Stimulated activated CD4-positive, alpha-beta T cell treated with anti-CD3 and anti-CD28 coated beads, Interleukin-4, amount 100 ng/mL, for 24 hours (primary cell): ENCODE measurements at places on chromosomes 5 and 9.

DNA sequence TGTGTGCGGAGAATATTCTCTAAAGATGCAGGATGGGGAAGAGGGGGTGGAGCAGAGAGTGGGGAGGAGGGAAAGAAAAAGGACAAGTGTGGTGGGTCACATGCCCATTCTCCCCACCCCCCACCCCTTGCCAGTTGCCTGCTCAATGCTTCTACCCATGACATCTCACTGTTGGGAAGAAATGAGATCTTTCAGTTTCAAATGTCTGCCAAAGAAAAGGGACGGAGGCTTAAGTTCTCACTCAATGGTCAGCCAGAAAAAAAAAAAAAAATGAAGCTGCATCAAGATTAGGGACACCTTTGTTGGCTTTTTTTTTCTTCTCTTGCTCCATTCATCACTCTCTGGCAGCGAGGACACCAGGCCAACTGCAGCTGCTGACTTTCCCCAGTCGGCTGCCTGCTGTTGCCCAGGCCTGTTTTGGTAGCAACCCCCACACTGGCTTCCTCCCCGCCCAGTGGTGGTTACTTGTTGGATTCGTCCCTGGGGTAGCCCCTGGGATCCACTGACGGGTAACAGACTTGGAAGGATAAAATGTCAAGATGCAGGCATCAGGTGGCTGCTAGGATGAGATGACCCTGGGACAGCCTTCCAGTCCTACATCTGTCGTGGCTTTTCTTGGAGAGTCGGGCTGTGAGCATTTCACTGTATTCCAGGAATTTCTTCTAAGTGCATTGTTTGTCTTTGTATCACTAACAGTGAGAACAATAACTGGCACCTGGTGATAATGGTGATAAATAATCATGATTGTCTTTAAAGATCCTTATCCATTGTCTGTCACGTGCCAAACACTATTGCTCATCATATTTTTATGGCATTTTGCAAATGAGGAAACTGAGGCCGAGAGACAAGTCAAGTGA lies 9.1 kb downstream of the WWC1 start:
- no peak for DNase-seq

DNA sequence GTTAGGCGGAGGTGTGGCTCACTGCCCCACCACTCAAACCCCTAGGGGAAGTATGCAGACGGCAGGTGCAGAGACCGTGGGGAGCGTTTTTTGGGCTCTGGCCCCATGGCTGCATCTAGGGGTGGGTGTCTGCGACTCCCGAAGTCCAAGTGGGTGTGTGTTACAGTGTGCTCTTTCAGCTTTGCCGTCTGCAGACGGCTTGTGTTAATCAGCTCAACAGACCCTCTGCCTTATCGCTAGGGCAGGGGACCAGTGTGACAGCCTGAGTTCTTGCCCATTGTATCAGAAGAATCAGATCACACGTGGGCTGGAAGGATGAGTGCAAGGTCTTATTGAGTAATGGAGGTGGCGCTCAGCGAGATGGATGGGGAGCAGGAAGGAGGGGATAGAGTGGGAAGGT lies 162.8 kb downstream of the ENC1 start:
- DNase-seq: no peak

- DNase-seq: no peak
These were observed 6.3 kb upstream of the HAPLN1 start for GRCh38 chr5:83726912-83727311.

- DNase-seq: no peak
These were observed 8.8 kb downstream of the TMEM171 start for GRCh38 chr5:73129143-73129542.

GRCh38 chr9:110635589-110635988 lies 33.0 kb upstream of the MUSK start:
- DNase-seq: no peak

- DNase-seq: no peak
These were observed 691.1 kb upstream of the FTMT start for GRCh38 chr5:121160591-121160990.

GRCh38 chr9:125648294-125648693 lies 58.7 kb downstream of the MAPKAP1 start:
- DNase-seq: no peak

DNA sequence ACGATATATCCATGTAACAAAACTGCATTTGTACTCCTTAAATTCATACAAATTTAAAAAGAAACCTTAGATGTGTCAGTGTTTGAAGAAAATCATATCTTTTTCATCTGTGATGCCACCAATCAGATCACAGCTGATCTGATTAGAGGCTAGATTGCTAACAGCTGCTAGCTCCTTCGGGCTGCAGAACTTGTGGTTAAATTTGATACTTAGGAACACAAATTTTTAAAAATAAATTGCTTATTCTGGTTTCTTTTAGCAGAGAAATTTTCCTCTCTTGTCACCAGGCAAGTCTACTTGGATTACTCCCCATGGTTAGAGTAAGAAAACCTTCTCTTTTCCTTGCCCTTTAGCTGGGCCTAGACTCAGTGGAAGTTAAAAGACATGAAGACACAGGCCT lies 94.6 kb upstream of the RANBP6 start:
- DNase-seq: no peak

DNA sequence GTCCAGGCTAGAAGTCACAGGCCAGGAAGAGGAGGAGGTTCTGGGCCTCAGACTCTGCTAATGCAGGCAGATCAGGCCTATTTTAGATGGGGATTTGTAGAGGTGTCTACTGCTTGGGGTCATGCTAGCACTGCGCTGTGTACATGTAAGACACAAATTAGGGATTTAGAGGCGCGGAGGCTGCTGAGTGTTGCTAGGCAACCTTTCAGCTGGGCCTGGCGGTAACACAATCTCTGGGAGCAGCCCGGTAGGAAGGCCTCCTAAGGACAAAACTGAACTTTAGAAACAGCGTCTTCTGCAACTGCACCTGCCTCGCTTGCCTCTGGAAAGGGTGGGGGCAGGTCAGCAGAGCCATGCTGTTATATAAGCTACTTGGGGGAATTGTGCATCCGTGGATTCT lies 147.9 kb downstream of the MACROH2A1 start:
- DNase-seq: no peak

DNA sequence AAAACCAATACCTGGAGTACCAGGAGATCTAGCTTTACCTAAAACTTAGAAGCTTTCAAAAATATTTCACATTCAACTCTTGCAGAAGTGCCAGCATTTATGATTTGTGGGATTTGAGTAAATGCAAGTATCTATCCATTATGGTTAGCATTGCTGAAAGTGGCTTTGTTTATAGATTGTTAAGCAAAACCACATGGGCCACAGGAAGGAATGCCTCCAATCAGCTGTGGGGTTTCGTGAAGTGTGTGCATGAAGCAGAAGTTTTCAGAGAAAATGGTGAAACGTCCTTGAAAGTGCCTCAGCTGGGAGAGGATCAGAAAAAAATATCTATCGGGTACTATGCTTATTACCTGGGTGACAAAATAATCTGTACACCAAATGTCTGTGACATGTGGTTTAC lies 4.2 kb downstream of the LECT2 start:
- DNase-seq: no peak
